PC-9 (cell line): ENCODE measurements at places on chromosomes 2 and 18. TPM values are rescaled to one million over a fixed set of nuclear protein-coding genes. Genes with fewer than 3 reads are reported as not detected.

The COX7A2L gene
- 141 and 144 TPM in 2 replicates for total RNA-seq

DNA sequence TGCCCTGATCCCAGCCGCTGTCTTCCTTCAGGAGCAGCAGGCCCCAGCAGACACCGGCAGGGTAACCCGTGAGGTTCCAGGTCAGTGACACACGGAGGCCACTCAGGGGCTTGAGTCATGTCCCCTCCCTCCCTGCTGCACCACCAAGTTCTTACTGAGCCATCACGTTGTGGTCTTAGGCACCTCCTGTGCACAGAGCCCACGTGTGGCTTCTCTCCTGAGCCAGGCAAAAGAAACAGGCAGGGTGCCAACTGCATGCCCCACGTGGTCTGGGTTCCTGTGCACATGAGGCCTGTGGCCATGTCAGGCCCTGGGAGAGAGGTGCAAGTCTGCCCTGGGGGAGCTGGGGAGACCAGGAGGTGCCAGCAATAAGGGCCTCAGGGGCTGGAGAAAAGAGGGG is 264.8 kb downstream of the KLHL29 start:
- no peaks in the 10 kb centered on the region for H3K27me3 ChIP-seq
- H3K4me3 ChIP-seq, result no peak overlapping the region
- peaks cover 7% of the 10 kb centered on the region for H3K4me1 ChIP-seq

GRCh38 chr2:234973008-234973407 is 21.2 kb downstream of the SH3BP4 start:
- H3K27me3 ChIP-seq, result no peaks in the 10 kb centered on the region
- H3K4me3 ChIP-seq, result no peak overlapping the region
- peaks cover 19% of the 10 kb centered on the region for H3K36me3 ChIP-seq
- no peak for DNase-seq
- 0 out of 2 replicates have a peak overlapping the region, but pooled peaks have one; percentile 28 for H3K27ac ChIP-seq

The GALM gene
- total RNA-seq, result 26.3 and 27.7 TPM in 2 replicates

- H3K4me3 ChIP-seq, result no peak overlapping the region
- peaks cover 10% of the 10 kb centered on the region for H3K4me1 ChIP-seq
- no peaks in the 10 kb centered on the region for H3K27me3 ChIP-seq
- H3K36me3 ChIP-seq, result no peaks in the 10 kb centered on the region
- no peak for DNase-seq
These were observed 94.9 kb upstream of the RBBP8 start for GRCh38 chr18:22838221-22838620.
